ENCODE measurements at places on chromosomes 3 and 15.

DNA sequence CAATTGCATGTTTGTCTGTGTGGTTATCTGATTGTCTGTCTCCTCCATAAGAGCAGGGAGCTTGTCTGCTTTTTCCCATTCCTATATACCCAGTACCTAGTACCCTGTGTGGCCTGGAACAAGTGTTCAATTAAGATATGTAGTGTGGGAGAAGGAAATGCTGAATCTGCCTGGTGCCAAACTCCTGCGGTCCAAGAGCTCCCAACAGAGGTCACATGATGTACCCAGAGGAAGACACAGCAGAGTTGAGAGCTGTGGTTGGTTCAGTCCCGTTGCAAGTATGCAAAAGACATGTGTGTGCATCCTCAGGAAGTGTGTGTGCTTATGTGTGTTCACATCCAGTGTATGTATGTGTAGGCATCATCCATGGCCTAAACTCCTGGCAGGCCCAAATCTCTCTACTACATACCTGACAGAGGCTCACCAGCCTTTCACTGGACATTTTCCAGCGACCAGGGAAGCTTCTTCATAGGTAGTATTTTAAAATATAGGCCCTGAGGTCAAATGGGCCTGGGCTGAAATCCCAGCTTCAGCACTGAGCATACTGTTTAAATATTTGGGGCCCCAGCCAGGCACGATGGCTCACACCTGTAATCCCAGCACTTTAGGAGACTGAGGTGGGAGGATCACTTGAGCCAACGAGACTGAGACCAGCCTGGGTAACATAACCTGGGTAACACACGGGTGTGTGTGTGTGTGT is 34.0 kb upstream of the ITGA11 start:
- DNase-seq: no peak

- no peak for DNase-seq
These were observed 82.0 kb upstream of the SOX2 start for GRCh38 chr3:181629711-181630110.

- DNase-seq: no peak
These were observed 207.3 kb upstream of the CTNNB1 start for GRCh38 chr3:40992023-40992422.

DNA sequence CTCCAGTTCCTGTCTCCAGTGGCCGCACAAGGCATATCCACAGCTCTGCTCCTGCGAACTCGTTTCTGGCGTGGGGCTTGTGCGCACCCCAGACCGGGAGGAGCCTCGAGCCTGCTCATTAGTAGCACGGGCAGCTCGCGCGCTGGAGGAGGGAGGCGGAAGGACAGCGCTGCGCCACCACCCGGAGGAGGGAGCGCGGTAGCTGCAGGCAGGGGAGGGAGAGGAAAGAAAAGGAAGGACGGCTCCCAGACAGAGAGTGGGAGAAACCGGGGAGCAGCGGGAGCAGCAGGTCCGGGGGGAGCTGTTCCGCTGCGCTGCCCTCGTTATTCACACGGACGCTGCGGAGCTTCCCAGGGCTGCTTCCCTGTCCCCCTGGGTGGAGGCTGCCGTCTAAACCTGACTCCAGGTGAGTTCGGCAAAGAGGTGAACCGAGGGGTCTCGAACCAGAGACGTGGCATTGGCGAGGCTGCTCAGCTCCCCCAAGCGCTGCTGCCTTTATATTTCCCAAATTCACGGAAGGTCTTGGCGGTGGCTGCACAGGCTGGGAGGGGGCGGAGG is 121.3 kb upstream of the ZNF717 start:
- DNase-seq: no peak

Data from stimulated activated CD8-positive, alpha-beta memory T cell treated with anti-CD3 and anti-CD28 coated beads, Interleukin-15, amount 100 ng/mL, for 1 hour (primary cell).